HuH-7 (cell line): ENCODE measurements at places on chromosomes 3 and 15.

DNA sequence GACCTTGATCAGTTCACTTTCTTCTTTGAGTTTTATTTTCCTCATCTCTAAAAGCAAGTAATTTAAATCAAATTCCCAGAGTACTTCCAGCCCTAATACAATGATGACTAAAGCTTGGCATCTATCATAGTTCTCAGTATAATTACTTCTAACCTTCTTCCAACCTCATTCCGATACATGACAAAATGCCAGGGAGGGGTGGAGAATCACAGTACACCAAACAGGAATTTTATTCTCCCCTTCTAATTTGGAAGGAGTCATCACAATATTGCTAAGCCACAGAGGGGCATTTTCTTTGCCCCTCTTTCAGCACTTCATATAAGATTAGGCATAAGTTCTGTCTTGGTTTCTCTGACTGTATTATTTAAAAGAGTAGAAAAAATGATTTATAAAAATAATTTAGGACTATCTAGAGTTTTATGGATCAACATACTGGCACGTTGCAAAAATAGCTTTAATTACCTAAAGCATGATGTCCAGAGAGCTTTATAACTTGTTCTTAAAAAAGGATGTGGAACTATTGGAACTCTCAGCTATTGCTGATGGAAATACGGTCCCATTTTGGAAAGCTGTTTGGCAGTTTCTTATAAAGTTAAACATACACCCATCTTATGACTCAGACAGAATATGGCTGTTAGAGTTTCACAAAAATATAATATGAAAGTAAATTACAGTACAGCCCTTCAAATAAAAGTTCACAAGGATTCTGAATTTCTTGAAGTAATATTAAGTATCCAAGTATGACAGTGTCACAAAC lies 86.9 kb upstream of the UBE2E2 start:
- no peak for DNase-seq

DNA sequence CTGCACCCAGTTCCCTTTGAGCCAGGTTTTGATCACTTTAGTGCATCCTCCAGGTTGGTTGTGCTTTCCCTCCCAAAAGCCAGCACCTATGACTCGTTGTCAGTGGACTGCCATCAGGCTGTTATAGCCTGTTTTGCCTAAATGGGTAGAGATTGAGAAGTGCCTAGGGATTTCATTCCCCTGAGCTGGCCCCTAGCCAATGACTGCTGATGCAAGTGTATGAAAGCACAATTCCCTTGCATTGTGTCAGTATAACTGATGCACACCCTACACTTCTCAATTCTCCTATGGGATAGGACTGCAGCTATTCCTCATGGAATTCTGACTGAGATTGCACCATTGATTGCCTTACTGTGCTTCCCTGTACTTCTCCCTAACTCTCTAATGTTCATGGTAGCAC lies 102.1 kb upstream of the ARPP21 start:
- no peak for DNase-seq

DNA sequence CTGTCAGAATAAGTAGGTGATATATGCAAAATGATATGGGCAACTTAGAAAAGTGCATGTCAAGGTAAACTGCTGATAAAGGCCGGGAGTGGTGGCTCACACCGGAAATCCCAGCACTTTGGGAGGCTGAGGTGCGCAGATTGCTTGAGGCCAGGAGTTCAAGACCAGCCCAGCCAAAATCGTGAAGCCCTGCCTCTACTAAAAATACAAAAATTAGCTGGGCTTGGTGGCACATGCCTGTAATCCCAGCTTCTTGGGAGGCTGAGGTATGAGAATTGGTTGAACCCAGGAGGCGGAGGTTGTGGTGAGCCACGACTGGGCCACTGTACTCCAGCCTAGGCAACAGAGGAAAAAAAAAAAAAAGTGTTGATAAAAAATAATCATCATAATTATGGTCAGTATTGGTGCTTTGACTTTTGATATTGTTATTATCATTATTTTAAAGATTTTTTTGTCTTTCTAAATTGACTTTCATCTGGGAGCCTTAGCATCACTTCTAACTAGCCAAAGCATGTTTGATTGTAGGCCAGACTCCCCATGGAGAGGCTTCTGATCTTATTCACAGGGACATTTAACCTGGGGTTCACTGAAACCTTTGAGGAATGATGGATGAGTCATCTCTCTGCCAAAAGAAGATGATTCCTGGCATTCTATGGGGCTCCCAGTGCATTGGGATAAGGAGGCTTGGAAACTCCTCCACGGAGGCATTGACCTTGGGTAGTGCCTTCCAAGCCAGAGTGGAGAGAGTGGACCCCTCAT lies 5.6 kb downstream of the ZBTB38 start:
- DNase-seq = no peak

DNA sequence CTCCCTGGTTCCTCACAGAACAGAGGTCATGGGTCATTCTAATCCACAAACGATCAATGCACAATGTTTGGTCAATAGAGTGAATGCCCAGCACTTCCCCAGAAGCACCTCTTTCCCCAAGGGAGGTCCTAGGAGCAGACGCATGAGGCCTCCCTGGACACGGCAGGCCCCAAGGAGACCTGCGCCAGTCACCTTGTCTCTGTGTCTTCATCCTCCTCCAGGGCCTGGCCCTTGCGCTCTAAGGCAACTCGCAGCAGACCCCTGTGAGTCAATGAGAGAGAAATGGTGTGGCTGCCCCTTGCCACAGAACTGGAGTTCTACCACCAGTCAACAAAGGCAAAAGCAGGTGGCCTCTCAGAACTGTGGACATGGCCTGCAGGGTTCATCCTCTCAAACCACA lies 18.1 kb downstream of the ALS2CL start:
- DNase-seq = no peak
